ENCODE measurements at places on chromosomes 4 and X.

DNA sequence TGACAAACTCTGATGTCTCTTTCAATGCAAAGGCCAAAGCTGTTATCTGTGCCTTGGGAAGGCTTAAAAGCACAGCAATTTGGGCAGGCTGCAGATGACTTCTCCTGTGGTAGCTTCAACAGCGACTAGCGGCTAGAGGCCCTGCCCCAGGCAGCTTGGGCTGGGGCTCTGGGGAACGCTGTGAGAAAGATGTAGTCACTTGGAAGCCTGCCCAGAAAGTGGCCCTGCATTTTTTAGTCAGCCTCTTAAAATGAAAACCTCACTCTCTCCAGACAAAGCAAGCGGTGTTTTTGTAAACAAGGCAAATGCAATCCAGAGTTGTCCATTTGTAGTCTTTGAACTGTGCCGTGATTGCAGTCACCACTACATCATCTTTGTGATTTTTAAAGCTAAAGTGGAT is 27.5 kb downstream of the PCYT1B start:
- H3K27ac ChIP-seq, result no peak overlapping the region
- H3K27me3 ChIP-seq, result peaks cover 6% of the 10 kb centered on the region
- no peak overlapping the region for H3K4me3 ChIP-seq
- no peaks in the 10 kb centered on the region for H3K4me1 ChIP-seq
- H3K36me3 ChIP-seq, result no peaks in the 10 kb centered on the region

- no peak overlapping the region for H3K4me3 ChIP-seq
- no peak for DNase-seq
- no peaks in the 10 kb centered on the region for H3K27me3 ChIP-seq
- H3K27ac ChIP-seq, result no peak overlapping the region
- peaks cover 5% of the 10 kb centered on the region for H3K4me1 ChIP-seq
Measured at GRCh38 chrX:39813631-39814277, 284.0 kb downstream of the BCOR start.

- H3K27me3 ChIP-seq, result no peaks in the 10 kb centered on the region
- no peak for DNase-seq
Measured at GRCh38 chr4:72797486-72797885, 228.5 kb upstream of the ADAMTS3 start.

GRCh38 chr4:3682236-3683076 is 83.7 kb upstream of the ADRA2C start:
- no peak overlapping the region for H3K4me3 ChIP-seq
- H3K4me1 ChIP-seq, result no peaks in the 10 kb centered on the region
- no peak for DNase-seq
- H3K36me3 ChIP-seq, result no peaks in the 10 kb centered on the region
- peaks cover 39% of the 10 kb centered on the region for H3K27me3 ChIP-seq

GRCh38 chrX:5100004-5100403 is 1128.7 kb downstream of the NLGN4X start:
- H3K4me1 ChIP-seq, result no peaks in the 10 kb centered on the region
- no peak for DNase-seq

DNA sequence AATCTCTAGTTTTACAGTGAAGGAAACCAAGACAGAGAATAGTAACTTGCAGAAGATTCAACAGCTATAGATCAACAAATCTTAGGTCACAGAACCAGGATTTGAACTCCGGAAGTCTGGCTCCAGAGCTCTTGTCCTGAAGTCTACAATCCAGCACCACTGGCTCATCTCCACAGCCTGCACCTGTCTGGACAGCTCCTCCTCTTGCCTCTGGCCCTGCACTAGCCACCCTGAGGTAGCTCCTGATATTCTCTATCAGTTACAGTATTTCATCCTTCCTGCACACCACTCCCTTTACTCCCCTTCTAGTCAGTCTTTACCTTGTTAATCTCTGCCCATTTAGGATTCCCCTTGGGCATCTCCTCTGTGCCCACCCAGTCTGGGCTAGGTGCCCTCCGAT is 58.1 kb upstream of the LNX1 start:
- H3K4me1 ChIP-seq, result no peaks in the 10 kb centered on the region
- no peak overlapping the region for H3K27ac ChIP-seq
- no peaks in the 10 kb centered on the region for H3K36me3 ChIP-seq
- H3K4me3 ChIP-seq, result no peak overlapping the region

- no peaks in the 10 kb centered on the region for H3K4me1 ChIP-seq
- H3K27me3 ChIP-seq, result no peaks in the 10 kb centered on the region
- H3K36me3 ChIP-seq, result no peaks in the 10 kb centered on the region
Measured at GRCh38 chr4:136793848-136794247, 738.4 kb downstream of the PCDH18 start.

DNA sequence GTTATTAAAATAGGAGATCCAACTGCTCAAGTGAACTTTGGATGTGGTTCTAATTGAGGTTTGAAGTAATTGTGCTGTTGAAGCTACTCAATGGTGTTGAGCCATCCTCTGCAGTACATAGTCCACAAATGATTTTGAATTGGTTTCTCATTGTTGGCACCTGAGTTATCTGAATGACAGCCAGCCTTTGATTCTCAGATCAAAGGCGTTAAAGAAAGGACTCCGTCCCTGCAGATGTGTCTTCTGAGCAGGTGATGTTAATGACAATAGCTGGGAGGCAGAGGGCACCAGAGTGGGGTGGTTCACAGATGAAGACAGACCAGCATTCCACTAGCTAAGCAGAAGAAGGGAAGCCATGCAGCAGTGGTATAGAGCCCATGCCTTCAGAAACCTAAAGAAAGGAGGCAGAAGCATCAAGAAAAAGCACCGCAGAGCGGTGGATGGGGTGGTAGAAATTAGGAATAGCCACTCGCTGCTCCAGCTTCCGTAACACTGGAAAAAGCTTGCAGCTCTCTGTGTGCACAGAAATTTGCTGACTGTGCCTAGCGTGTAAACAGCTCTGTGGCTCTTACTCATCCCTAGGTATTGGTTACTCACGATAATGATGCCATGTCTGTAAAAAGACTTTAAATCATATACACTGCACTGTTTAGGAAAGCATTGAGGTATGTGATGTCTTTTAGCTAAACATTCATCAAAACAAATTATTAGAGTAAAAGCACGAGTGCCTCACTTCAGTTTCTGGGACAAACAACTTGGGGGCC is 79.2 kb upstream of the CLCN4 start:
- H3K27me3 ChIP-seq, result no peaks in the 10 kb centered on the region
- no peak overlapping the region for H3K27ac ChIP-seq
- H3K4me1 ChIP-seq, result peaks cover under 1% of the 10 kb centered on the region

GRCh38 chr4:47213106-47213505 is 181.7 kb downstream of the GABRB1 start:
- no peak overlapping the region for H3K27ac ChIP-seq
- H3K4me1 ChIP-seq, result no peaks in the 10 kb centered on the region
- no peaks in the 10 kb centered on the region for H3K36me3 ChIP-seq
- peaks cover 14% of the 10 kb centered on the region for H3K27me3 ChIP-seq

DNA sequence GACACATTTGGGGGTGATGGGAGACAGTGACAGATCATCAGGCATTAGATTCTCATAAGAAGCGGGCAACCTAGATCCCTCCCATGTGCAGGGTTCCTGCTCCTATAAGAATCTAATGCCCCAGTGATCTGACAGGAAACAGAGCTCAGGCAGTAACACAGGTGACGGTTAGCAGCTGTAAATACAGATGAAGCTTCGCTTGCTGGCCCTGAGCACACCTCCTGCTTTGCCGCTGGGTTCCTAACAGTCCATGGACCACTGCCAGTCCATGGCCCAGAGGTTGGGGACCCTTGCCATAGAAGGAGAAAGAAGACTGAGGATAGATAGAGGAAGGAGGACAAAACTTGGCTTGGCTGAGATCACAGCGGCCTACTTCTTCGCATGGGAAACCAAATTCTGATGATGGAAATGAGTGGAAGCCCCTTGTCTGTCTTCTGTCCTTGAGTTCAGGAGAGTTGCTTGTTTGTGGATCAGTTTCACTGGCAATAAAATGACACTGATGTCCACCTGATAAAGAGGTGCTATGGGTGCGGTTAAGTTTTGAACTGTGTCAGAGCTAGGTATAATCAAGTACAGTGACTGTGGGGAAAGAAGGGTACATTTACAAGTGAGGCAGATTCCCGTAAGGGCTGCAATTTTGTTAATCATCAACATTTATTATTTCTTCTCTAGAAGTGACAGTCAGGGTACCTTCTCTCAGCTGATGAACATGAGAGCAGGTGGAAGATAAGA is 1.7 kb upstream of the TIFA start:
- H3K4me3 ChIP-seq, result peak overlapping the region; percentile 95
- peak overlapping the region; percentile 99 for H3K27ac ChIP-seq
- peaks cover 50% of the 10 kb centered on the region for H3K4me1 ChIP-seq
- no peak for DNase-seq
- no peaks in the 10 kb centered on the region for H3K27me3 ChIP-seq

DNA sequence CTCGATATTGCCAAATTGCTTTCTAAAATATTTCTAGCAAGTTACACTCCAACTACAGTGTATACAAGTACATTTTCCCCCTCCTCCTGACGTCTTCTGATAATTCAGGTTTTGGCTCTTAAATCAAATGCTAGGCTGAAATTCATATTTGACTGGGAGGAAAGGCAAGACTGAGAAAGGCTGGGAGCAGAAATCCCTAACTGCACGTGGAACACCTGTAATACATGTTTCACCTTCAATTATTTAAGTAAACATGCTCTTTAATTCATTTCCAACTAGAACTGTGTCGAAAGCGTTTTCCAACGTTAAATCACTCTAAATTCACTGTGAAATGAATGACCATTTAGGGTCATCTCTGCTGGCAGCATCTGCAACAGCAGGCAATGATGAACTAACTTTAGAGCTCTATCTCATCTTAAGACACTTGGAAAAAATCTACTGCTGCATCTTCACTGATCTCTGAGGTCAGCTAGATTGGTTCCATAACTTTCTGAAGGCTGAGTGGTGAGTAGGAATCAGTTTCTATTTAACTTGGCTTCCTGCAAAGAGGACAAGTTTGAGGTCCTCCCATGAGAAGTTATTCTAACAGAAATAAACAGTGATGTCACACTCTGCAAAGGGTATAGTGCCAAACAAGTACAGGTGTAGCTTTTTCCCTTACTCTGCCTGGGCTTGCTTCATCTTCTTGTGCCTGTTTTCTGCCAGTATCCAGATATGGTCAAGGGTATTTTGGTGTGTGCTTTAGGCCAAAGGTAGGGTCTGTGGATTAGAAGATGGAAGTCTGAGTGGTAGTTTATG is 144.3 kb upstream of the PAK3 start:
- no peak overlapping the region for H3K4me3 ChIP-seq
- DNase-seq, result no peak
- no peaks in the 10 kb centered on the region for H3K4me1 ChIP-seq
- H3K27ac ChIP-seq, result no peak overlapping the region
- H3K36me3 ChIP-seq, result no peaks in the 10 kb centered on the region
- H3K27me3 ChIP-seq, result no peaks in the 10 kb centered on the region

- no peak overlapping the region for H3K4me3 ChIP-seq
- H3K4me1 ChIP-seq, result no peaks in the 10 kb centered on the region
- no peak for DNase-seq
- H3K27ac ChIP-seq, result no peak overlapping the region
- H3K27me3 ChIP-seq, result peaks cover 5% of the 10 kb centered on the region
- no peaks in the 10 kb centered on the region for H3K36me3 ChIP-seq
Measured at GRCh38 chrX:3175659-3176438, 134.6 kb downstream of the ARSF start.

GRCh38 chrX:129540068-129540653 is at the start of gene OCRL:
Gene OCRL, plus strand, starts transcription at chrX:129540259. Its CDS starts 181 bp downstream, at chrX:129540440.
- peaks cover 5% of the 10 kb centered on the region for H3K27me3 ChIP-seq
- H3K27ac ChIP-seq, result peak within 1 kb of the TSS; percentile 24
- peak within 1 kb of the TSS; percentile 87 for H3K4me3 ChIP-seq
- peaks cover 9% of the 10 kb centered on the region for H3K4me1 ChIP-seq
- H3K36me3 ChIP-seq, result no peaks in the 10 kb centered on the region

All from T-helper 17 cell (primary cell).